ENCODE measurements at places on chromosomes 13 and 19. TPM values are rescaled to one million over a fixed set of nuclear protein-coding genes. Genes with fewer than 3 reads are reported as not detected.

Gene GJB2
- 3.0 TPM for polyA plus RNA-seq

Gene PCDH9
- 3.3 TPM for polyA plus RNA-seq

Gene SPRED3
- polyA plus RNA-seq, result 3.6 TPM

Gene ZNF497
- polyA plus RNA-seq, result 0.06 TPM

Gene IGFL1
- not detected for polyA plus RNA-seq

Gene ZNF749
- polyA plus RNA-seq, result 7.4 TPM

Gene ZNF835
- polyA plus RNA-seq, result not detected

Gene ZNF865
- polyA plus RNA-seq, result 1.4 TPM

Gene KIR3DL1
- not detected for polyA plus RNA-seq

Gene HNRNPA1L2
- 11.6 TPM for polyA plus RNA-seq

Gene ZNF534
- polyA plus RNA-seq, result 0.04 TPM

Gene AP2A1
- polyA plus RNA-seq, result 59.1 TPM

Gene ZNF471
- 4.4 TPM for polyA plus RNA-seq

All from AG04450 (cell line).